ENCODE measurements at places on chromosomes 5 and 9.

DNA sequence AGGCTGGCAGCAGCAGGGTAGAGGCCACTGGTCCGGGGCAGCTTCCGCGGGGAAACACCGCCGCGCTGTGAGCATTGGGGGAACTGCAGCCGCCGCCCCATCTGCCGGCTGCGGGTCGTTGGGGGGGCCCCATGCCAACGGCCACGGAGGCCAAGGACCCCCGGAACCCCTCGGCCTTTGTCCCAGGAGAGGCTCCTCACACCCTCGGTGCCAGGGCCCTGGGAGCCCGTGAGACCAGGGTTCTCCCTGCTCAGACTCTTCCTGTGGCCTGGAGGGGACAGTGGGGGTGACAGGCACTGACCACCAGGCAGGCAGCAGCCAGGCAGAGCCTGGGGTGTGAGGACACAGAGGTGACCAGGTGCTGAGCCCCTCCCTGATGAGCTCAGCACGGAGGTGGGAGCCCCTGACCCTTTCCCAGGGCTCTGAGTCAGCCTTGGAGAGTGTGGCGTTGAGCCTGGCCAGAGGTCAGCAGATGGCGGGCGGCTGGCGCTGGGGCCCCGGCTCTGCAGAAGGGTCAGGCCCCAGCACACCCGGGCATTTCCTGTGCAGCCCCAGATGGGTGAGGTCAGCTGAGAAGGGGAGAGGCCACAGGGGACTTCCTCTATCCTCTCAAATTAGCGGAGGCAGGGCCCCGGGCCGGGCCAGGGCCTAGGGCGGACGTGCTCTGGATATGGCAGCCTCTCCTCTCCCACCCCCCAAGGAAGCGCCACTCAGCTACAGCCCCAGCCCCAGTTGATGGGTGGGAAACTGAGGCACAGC lies 17.9 kb upstream of the EGFL7 start:
- peaks cover 8% of the 10 kb centered on the region for H3K4me1 ChIP-seq
- no peak overlapping the region for H3K27ac ChIP-seq
- peak; percentile 39 for DNase-seq
- H3K4me3 ChIP-seq = no peak overlapping the region
- peaks cover 24% of the 10 kb centered on the region for H3K27me3 ChIP-seq
- H3K36me3 ChIP-seq = no peaks in the 10 kb centered on the region

DNA sequence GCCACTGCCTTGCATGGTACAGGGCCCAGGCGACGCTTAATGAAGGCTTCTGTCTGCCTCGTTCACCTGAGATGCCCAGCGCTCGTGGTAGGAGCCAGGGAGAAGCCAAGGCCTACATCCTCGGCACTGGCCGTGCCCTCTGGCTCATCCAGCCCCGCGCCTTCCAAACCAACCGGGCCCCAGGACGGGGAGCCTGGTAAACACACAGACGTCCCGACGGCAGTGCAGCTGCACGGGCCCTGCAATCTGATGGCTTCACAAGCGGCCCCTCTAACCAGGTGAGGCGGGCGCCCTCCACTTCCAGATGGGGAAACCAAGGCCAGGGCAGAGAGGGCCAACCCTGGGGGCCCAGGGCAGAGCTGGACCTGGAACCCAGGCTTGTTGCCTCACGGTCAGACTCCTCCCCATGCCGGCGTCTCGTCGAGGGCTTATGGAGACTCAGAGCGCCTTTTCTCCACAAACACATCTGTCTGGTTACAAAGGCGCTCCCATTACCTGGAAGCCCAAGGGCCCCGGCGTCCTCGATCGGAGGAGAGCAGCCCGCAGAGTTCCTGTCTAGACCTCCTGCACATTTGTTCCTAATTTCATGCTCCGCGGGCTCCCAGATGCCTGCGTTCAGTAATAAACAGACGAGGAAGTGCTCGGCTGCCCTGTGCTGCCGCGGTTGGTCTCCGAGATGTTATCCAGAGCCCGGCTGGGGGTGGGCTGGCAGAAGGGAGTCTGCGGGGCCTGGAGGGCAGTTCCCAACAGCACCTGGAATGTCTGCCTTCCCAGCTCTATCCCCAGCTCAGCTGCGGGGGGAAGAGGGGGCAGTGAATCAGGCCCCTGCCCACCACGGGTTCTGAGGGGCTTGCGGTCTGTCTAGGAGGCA lies 23.5 kb downstream of the FAM163B start:
- no peak overlapping the region for H3K27ac ChIP-seq
- no peaks in the 10 kb centered on the region for H3K36me3 ChIP-seq
- DNase-seq = no peak
- no peaks in the 10 kb centered on the region for H3K4me1 ChIP-seq
- H3K27me3 ChIP-seq = peaks cover 21% of the 10 kb centered on the region

DNA sequence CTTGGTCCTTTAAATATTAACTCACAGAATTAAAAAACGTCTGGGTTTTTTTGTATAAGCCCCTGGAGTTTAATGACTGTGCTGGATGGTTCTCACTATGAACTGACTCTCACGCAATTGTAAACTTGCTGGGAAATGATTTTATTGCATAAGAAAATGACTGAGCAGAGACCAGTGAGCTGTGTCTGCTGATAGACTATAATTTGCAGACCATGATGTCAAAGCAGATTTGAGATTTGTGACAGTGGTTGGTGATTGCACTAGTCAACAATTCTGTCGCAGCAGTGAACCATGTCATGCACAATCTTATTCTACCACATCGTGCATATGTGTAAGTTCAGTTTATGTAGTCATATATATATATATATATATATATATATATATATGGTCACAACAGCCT lies 85.7 kb upstream of the C9orf72 start:
- no peaks in the 10 kb centered on the region for H3K36me3 ChIP-seq
- no peak overlapping the region for H3K4me3 ChIP-seq
- H3K27ac ChIP-seq = no peak overlapping the region
- DNase-seq = no peak
- no peaks in the 10 kb centered on the region for H3K27me3 ChIP-seq

- no peaks in the 10 kb centered on the region for H3K4me1 ChIP-seq
- no peaks in the 10 kb centered on the region for H3K36me3 ChIP-seq
- H3K4me3 ChIP-seq = peak overlapping the region; percentile 69
These were observed 727 bp downstream of the SMAD5 start for GRCh38 chr5:136133222-136133921.

DNA sequence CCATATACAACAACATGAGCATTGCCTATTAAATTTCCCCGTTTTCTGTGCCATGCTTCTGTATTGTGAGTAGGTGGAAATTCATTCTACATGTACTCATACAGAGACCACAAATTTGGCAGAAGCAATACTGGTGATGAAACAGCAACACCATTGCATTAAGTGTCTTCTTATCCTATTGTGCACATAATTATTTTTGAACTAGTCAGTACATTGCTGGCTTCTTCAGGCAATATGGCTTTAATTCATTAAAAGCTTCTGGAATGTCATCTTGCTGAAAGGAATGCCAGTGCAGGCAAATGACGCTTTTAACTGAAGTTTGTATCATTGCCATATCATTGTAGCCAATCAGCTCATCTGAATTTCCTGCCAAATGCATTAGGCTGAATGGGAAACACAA lies 82.6 kb downstream of the KIAA1958 start:
- no peaks in the 10 kb centered on the region for H3K4me1 ChIP-seq
- no peak for DNase-seq
- no peaks in the 10 kb centered on the region for H3K36me3 ChIP-seq
- no peak overlapping the region for H3K27ac ChIP-seq

DNA sequence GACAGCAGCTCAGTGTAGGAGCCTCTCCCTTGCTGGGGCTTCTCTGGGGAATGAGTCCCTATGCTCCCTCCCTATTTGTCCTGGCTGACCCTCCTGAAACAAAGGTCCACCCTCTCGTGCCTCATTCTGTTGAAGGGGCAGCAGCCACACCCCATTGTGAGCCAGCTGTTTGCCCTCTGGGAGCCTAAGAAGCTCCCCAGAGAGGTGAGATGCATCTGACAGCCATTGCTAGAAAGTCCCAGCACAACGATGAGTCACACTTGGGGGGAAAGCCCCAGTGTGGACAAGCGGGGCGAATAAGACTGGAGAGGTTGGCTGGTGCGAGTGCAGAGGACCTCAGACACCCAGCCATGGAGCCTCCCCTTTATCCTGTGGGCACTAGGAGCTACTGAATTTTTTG lies 101.4 kb downstream of the PPARGC1B start:
- no peak for DNase-seq
- no peaks in the 10 kb centered on the region for H3K4me1 ChIP-seq
- no peak overlapping the region for H3K4me3 ChIP-seq

GRCh38 chr9:4124266-4124665 lies 175.6 kb downstream of the GLIS3 start:
- H3K27me3 ChIP-seq = no peaks in the 10 kb centered on the region
- no peak for DNase-seq
- H3K4me1 ChIP-seq = no peaks in the 10 kb centered on the region
- no peak overlapping the region for H3K27ac ChIP-seq

DNA sequence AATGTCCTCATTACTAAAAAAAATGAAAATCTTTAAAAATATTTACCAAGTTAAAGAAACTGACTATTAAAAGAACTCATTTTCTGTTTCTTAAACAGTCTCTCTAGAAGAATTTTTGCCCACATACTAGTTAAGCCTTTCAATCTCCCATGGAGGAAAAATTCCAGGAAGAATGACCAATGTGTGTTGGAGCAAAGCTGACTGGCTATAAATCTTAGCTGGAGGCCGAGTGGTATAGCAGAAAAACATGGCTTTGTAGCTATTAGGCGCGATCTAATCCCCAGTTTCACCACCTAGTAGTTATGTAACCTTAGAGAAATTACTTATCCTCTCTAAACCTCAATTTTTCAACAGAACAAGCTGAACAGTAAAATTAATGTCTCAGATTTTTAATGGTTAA lies 135.5 kb upstream of the PRLR start:
- no peaks in the 10 kb centered on the region for H3K27me3 ChIP-seq
- H3K36me3 ChIP-seq = no peaks in the 10 kb centered on the region
- no peak overlapping the region for H3K27ac ChIP-seq
- DNase-seq = no peak

- no peak for DNase-seq
- no peaks in the 10 kb centered on the region for H3K36me3 ChIP-seq
- H3K27ac ChIP-seq = no peak overlapping the region
- no peaks in the 10 kb centered on the region for H3K27me3 ChIP-seq
- H3K4me3 ChIP-seq = no peak overlapping the region
These were observed 408.5 kb downstream of the TMEM38B start for GRCh38 chr9:106102821-106103220.

All from effector memory CD4-positive, alpha-beta T cell (primary cell).